Nephron progenitor cell (in vitro differentiated cells): ENCODE measurements at places on chromosomes 12 and 14.

- DNase-seq = no peak
Measured at GRCh38 chr12:24421759-24422158, 472.3 kb upstream of the SOX5 start.

DNA sequence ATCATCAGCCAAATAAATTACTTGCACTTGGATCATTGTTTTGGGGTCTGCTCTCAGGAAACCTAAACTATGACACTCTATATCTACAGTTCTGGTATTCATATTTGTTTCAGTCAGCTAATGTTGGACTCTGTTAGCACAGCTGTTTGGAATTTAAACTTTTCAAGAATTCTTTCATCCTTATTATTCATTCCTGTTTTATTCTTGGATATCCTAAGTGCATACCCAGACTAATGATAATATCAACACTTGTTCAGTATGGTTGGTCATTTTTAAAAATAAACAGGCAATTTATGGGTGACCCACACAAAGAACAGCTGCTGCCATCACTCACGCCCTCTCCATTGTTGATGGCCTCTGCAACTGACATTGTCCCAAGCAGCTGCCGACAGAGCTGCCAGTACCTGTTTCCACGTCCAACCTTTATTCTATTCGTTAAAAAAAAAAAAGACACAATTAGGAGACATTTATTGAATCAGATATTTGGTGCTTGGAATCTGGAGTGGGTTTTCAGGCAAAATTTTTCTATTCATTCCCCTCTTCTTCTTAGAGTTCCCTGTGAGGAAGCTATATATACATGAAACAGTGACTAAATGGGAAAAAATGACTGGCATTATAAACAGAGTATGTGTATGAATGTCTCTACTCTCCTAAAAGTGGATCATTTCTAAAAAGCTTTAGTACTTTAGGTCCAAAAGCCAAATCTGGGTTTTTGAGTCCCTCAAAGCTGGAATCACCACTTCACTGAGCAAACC is 252.1 kb upstream of the NAV3 start:
- DNase-seq = no peak

DNA sequence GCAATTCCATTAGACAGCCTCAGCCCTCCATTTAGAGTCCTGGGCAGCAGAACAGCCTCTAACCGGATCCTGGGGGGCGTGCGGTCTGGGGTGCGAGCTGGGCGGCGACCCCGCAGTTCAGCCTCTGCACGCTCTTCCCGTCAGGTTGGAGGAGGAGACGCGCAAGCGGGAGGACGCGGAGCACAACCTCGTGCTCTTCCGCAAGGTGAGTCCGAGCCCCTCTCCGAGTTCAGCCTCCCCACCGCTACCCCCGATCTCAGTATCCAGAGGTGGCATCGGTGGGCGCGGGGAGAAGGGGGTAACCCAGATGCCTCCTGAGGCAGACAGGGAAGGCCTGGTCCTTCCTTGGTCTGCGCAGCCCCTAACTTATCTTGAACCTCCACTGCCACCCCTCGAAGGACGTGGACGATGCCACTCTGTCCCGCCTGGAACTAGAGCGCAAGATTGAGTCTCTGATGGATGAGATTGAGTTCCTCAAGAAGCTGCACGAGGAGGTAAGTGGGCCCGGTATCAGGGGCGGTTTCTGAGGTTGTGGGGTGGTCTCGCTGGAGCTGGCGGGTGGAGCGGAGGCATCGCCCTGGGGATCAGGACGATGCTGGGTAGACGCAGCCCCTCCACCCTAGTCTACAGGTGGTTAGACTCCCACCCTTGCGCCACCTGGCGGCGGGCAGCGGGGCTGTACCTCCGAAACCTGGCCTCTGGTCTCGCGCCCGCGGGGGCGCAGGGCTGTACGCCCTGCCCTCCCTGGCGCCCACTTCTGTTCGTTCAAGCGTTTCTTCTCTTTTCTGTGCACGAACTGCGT is 1.3 kb downstream of the PRPH start:
- DNase-seq = peak; percentile 72

- DNase-seq = no peak
Measured at GRCh38 chr12:124694250-124694649, 126.8 kb upstream of the NCOR2 start.

GRCh38 chr12:47651368-47652254 is 54.2 kb downstream of the RPAP3 start:
- peak; percentile 35 for DNase-seq
